ENCODE measurements at places on chromosomes 1 and 21.

GRCh38 chr1:185309566-185309965 is 7.5 kb downstream of the IVNS1ABP start:
- no peak for DNase-seq

DNA sequence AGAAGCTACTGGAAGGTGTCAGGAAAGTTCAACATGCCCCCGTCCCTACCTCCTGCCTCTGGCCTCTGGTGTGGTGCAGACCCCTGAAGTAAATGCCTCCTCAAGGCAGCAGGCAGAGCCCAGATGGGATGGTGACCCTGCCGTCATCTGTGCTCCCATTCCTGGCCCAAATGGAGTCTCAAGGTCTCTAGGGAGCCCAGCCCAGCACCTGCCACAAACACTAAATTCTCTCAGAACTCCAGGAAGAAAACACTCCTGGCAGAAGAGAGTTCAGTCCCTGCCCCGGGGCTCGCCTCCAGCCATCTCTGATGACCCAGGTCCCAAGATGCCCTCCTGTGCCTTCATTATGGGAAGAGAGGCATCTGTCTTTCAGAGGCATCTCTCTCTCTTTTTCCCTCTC is 261.6 kb upstream of the TMEM51 start:
- DNase-seq, result no peak

DNA sequence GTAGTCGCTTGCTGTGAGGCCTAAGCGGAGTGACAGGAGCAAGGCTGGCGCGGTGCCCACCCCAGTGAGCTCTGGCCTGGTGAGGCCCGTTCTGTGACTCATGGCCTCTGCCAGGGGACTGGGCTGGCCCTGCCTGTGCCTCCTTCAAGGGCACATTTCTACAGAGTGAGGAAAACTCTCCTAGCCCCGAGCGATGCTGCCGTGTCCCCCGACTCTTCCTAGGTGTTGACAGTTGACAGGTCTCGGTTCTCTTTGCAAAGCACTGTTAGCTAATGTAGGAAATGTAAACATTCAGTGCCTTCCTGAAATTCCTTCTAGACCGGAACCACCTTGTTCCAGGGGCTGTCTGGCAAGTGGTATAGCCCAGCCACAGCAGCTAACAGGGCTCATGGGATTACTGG is 43.9 kb downstream of the ABCG1 start:
- DNase-seq, result no peak

DNA sequence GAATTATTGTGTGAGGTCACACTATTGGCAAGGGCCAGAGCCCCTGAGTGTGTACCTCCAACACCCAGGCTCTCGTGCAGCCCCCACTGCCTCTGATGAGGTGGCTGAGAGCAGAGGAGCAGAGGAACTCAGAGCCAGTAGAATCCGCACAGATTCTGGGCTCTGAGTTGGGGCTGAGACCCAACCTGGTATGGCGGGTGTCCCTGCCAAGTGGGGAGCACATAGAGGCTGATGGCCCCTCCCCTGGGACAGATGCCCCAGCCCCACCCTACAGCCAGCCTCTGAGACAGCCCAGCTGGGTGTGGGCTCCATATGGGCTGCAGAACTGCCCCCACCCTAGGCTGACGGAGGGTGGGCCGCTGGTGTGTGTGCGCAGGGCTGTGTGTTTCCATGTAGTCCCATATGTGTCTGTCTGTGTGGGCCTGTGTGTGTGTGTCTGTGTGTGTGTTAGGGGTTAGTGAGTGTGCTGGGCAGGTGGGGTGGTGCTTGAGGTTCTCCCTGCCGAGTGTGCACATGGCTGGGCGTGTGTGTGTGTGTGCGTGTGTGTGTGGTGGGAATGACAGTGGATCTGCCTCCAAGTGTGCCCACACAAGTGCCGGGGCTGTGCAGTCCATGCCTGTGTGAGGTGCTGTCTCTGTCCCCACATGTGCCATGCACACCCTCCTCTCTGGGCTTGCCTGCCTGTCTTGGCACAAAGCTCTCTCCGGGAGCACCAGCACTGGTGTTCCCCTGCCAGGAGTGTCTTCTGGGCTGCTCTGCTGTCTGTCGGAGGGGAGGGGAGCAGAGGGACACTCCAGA is 24.4 kb downstream of the FOXO6 start:
- no peak for DNase-seq

DNA sequence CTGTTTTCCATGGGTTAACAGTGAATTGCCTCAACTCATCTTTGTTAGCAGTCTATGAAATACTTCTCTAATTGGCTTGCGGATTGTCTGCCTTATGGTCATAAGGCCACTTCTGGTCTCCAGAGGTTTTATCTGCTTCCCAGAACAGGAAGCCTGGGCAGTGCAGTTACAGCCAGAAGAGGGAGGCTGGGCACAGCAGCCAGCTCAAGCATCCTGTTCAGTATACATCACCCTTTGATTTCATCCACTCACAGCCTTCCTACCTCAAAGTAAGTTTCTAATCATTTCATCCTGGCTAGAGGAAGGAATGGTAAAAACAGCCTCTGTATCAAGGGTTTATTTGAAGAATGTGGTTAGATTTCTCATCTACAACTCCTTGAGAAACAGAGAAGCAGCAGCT is 311.5 kb upstream of the DEPDC1 start:
- DNase-seq, result no peak

- no peak for DNase-seq
Measured at GRCh38 chr1:87938631-87939030, 610.0 kb downstream of the LMO4 start.

All from activated naive CD4-positive, alpha-beta T cell treated with Interleukin-2 at 50 U/mL for 16 hours (primary cell).